ENCODE measurements at places on chromosomes 7 and 10.
A peak's percentile ranks its signal among the peaks of the same experiment; 100 is the strongest.

- DNase-seq, result no peak
Measured at GRCh38 chr7:136925556-136925955, 57.1 kb downstream of the CHRM2 start.

- DNase-seq, result no peak
Measured at GRCh38 chr7:132158166-132158565, 418.1 kb downstream of the PLXNA4 start.

- DNase-seq, result no peak
Measured at GRCh38 chr10:73838827-73839226, 27.4 kb upstream of the NDST2 start.

- DNase-seq, result no peak
Measured at GRCh38 chr7:70600993-70601392, 531.0 kb upstream of the GALNT17 start.

- DNase-seq, result no peak
Measured at GRCh38 chr7:116810267-116811116, 51.9 kb upstream of the CAPZA2 start.

DNA sequence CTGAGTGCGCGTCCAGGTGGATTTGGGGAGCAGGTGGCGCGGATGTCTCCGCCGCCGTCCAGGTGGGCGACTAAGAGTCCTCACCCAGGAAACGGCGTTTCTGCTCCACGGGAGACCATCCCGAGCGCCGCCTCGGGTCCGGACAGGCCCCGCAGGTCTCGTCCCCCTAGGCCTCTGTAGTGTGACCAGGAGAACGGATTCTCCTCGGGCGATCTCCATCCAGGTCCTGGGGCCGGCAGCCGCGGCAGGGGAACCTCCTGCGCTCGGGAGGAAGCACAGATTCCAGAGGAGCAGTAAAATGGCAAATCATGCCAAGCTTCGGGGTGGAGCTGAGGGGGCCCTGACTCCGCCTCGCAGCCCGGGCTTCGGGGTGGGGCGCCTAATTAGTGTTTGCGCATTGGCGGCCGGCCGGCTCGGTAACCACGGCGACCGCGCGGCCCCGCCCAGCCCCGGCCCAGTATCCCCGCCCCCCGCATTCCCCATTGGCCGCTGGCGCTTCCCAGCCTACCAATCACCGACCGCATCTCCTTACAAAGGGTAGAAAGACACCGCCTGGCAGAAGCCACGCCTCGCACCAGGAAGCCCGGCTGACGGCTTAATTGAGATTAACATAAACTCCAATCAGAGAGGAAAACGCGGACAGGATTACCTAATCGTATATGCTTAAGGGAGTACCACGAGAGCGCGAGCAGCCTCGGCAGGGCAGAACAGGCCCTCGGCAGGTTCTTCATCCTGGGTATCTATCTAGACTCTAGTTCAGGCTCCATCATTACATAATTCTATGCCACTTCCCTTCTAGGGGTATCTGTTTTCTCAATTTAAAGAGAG lies 168.6 kb downstream of the ARHGAP12 start:
- peak; percentile 97 for DNase-seq

- no peak for DNase-seq
Measured at GRCh38 chr7:29442146-29442545, 121.5 kb upstream of the PRR15 start.

- no peak for DNase-seq
Measured at GRCh38 chr7:42457663-42458062, 220.7 kb upstream of the GLI3 start.

- DNase-seq, result no peak
Measured at GRCh38 chr10:97047788-97048187, 138.0 kb downstream of the SLIT1 start.

DNA sequence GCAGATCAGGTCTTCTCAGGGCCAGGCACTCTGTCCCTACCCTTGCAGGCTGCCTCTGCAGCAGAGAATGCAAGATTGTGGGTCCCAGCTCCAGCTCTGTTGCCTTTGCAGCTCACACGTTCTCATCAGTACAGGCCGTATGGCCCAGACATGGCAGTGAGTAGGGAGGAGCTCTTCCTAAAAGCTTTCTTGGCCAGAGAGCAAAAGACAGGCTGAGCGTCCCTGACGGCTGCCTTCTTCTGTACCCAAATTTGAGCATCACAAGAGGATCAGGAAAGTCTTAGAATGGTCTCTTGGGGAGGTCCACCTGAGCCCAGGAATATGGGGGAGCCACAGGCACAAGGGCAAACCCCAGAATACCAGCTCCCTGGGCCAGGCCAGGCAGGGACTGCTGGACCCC lies 266.3 kb upstream of the ZMIZ1 start:
- no peak for DNase-seq

GRCh38 chr10:86583983-86584382 lies 62.4 kb upstream of the WAPL start:
- DNase-seq, result peak; percentile 21

GRCh38 chr7:37007268-37007667 lies 283.0 kb upstream of the AOAH start:
- DNase-seq, result no peak

GRCh38 chr7:97078023-97078969 lies 39.2 kb upstream of the SDHAF3 start:
- DNase-seq, result no peak

DNA sequence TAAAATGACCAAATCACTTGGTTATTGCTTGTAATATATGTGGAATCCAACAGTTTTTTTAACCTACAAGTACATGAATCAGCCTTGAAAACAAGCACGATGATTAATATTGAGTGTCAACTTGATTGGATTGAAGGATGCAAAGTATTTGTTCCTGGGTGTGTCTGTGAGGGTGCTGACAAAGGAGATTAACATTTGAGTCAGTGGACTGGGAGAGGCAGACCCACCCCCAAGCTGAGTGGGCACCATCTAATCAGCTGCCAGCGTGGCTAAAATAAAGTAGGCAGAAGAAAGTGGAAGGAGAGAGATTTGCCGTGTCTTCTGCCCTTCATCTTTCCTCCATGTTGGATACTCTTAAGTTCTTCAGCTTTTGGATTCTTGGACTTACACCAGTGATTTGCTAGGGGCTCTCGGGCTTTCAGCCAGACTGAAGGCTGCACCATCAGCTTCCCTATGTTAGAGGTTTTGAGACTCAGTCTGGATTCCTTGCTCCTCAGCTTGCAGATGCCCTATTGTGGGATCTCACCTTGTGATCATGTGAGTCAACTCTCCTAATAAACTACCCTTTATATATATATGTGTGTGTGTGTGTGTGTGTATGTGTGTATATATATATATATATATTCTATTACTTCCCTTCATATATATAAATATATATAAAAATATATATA lies 118.4 kb upstream of the WDR11 start:
- peak; percentile 2 for DNase-seq

- no peak for DNase-seq
Measured at GRCh38 chr10:119342335-119342734, 135.0 kb downstream of the GRK5 start.

- DNase-seq, result no peak
Measured at GRCh38 chr7:144761493-144761892, 74.4 kb downstream of the TPK1 start.

DNA sequence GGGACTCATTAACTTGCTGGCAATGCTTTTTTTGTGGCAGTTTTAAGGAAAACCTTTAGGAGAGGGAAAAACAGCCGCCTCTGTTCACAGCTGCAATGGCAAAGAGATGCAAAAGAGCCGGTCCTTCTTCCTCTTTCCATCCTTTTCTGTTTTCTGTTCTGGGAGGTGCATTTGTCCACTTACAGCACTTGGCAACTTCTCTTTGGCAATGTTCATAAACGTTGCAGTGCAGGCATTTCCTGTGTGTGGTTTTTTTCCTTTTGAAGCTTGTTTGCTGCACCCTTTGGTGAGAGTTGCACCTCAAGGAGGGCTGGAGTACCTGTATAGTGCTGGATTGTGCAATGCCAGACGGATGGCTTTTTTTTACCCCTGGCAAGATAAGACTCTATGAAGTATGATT lies 53.9 kb upstream of the HABP2 start:
- DNase-seq, result no peak

DNA sequence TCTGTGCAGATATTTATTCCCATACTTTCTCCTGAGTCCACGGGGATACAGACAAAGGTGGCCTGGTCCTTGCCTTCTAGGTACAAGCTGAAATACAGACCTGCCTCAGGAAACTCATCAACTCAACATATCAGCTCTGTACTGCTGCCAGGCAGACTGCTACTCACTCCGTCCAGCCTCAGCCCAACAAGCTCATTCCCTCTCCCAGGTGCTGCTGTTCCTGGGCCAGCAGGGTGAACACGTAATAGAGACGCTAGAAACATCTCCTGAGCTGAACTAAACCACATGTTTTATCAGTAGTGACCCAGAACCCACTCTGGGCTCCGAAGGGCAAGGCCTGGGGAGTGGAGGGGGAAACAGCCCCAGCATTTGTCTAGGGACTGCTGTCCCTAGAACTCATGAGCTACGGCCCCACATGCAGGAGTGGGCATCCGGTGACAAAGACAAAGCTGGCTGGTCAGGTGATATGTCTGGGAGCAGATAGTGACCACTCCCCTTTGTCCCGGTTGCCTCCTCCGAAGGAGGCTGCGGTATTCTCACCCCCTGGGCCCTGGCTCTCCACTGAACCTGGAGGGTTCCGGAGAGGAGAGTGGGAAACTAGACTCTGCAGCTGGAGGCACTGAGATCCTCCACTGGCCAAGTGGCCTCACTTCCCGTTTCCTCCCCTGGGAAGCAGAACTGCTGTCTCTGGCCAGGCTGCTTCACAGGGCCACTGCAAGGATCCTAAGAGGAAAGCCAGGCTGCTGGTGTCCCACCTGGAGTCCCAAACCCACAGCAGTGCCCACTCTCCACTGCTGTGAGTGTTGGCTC lies 116.1 kb downstream of the FAM53B start:
- no peak for DNase-seq

DNA sequence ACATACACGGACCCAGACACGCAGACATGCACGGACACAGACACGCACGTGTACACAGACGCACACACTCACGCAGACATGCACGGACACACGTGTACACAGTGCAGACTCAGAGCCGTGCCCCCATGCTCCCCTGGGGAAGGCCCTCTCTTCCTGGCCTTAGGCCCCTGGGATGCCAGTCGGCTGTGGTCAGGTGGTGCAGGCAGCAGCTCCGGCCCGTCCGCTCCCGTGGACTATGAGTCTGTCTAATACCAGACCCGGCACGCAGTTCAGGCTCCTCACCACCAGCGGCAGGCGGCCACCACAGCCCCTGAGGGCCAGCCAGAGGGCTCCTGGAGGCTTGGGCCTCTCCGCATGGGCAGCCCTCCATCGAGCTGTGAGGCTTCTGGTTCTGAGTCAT lies 52.0 kb upstream of the NKX6-2 start:
- no peak for DNase-seq

- DNase-seq, result no peak
Measured at GRCh38 chr7:98630770-98631169, 13.7 kb downstream of the NPTX2 start.

DNA sequence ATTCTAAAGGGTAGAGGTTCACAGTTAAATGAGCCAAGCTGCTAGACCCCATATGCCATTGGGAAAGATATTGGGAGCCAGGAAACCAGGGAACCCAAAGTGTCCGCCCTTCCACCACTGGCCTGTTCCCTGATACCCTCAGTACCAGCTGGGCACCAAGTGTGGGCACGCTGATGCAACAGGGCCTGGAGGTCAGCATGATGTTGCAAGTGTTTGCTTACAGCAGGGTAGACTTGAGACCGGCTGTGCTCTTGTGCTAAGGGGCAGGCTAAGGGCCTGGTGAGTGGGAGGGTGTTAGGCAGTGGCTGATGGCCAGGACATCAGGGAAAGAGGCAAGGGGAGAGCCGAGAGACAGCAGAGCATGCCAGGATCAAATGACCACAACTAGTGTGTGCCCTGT lies 21.0 kb upstream of the MYL7 start:
- DNase-seq, result no peak

DNA sequence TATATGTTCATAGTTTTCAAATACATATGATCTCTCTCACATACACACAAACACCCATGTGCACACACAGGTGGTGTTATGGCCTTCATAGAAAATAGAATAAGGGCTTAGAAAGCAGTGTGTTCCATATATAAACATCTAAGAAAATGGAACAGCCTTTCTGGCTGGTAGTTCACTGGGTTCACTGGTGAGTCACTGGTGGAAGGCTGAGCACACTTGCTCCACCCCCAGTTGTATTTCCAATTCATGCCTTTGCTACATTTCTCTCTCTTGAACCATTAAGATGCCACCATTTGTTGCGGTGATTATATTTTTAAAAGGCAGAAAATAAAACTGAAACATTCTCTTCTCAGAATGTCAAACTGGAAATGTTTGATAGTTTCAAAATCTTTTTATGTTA lies 252.1 kb downstream of the GLI3 start:
- no peak for DNase-seq
